ENCODE measurements at places on chromosomes 11 and 22.

- no peak for DNase-seq
These were observed 418.2 kb downstream of the SOX6 start for GRCh38 chr11:15938121-15938611.

- DNase-seq: peak; percentile 84
These were observed 8.7 kb upstream of the HIPK3 start for GRCh38 chr11:33248416-33248971.

GRCh38 chr11:64359712-64360445 lies 917 bp downstream of the RPS6KA4 start:
- peak; percentile 29 for DNase-seq

- DNase-seq: no peak
These were observed 42.7 kb downstream of the LGR4 start for GRCh38 chr11:27429761-27430393.

- peak; percentile 33 for DNase-seq
These were observed 107.4 kb downstream of the ZBTB16 start for GRCh38 chr11:114166897-114167323.

DNA sequence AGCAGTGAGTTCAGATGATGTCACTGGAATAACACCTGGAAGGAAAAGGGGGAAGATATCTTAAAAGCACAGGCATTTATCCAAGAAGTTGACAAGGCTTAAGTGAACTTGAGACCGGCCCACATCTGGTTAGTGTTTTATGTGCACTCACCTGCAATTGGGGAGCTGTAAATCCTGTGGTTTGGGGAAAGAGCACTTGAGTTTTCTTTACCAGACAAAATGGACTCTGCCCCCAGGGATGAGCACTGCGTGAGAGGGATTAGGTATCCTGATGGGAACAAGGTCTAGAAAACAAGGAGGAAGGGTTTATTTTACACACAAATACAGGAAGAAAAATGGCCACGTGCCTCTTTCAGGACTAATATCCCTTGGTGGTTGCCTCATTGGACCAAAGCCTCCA lies 15.2 kb downstream of the E2F8 start:
- no peak for DNase-seq

- DNase-seq: no peak
These were observed 44.0 kb downstream of the FDX1 start for GRCh38 chr11:110473706-110474105.

DNA sequence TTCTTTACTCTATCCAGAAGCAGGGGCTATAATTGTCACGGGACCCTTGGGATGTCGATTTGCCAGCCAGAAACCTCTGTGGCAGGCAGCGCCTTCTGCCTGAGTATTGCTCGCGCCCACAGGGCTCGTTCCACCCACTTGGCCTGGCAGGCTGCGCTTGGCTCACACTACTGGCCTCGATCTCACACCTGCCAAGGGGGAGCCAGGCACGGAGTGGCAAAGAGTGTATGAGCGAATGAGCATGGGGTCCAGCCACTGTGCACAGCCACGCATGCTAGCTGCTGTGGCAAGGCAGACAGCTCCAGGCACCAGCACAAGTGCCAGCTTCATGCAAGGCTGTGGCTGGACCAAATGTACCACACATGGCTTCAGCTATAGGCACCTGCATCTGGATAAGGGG lies 599.8 kb downstream of the DLG2 start:
- no peak for DNase-seq

GRCh38 chr11:111372538-111372937 lies 6.5 kb downstream of the POU2AF1 start:
- DNase-seq: no peak

DNA sequence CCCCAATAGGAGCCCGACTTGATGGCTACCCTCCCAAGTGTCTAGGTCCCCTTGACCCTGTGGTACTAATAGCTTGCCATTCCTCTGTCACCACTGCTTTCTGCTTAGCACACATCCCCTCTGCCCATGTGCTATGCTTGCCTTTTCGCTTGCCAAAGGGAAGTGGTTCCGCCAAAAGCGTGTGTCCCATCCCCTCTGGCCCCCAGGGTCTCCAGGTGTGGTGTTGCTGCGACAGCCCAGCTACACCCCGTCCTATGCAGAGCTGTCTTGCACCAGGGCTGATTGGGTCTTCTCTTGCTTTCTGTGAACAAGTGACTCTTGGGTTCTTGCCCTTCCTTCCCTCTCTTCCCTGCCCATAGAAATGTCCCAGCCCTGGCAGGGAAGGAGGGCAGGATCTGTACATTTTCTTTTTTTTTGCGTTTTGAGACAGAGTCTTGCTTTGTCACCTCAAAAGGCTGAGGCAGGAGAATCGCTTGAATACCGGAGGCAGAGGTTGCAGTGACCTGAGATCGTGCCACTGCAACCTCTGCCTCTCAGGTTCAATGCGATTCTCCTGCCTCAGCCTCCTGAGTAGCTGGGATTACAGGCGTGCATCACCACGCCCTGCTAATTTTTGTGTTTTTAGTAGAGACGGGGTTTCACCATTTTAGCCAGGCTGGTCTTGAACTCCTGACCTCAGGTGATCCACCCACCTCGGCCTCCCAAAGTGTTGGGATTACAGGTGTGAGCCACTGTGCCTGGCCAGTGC lies 3.9 kb downstream of the TANGO2 start:
- DNase-seq: no peak

DNA sequence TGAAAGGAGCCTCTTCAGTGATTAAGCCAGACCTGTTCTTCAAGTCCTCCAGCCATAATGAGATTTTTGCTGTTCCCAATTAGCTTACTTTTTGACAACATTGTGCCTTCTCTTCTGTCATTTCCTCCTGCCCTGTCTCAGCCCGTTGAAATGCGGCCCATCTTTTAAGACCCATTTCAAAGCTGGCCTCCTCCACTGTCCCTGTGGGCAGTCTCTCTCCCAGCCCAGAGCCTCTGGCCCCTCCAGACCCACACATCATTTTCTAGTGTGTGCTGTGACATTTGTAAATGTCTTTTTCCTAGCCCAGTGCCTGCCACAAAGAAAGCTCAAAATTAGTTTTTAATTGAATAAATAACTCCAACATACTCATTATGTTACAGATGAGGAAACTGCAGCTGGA lies 70.9 kb downstream of the BUD13 start:
- DNase-seq: no peak

DNA sequence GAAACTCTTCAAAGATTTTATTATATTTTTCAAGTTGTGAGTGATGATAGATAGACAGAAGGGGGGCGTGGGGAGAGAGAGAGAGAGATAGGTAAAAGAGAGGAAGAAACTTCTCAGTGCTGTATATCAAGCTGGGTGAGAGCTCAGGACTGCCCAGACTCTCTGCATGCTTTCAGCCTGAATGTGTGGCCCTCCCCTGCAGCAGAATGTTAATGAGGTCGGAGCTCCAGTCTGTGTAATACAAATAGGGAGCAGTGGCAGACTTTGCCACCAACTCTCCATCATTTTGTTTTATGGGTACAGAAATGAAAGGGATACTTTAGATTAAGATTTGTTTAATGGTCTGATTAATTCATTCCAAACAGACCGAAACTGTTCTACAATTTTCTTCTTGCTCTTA lies 752.8 kb downstream of the OPCML start:
- DNase-seq: no peak

DNA sequence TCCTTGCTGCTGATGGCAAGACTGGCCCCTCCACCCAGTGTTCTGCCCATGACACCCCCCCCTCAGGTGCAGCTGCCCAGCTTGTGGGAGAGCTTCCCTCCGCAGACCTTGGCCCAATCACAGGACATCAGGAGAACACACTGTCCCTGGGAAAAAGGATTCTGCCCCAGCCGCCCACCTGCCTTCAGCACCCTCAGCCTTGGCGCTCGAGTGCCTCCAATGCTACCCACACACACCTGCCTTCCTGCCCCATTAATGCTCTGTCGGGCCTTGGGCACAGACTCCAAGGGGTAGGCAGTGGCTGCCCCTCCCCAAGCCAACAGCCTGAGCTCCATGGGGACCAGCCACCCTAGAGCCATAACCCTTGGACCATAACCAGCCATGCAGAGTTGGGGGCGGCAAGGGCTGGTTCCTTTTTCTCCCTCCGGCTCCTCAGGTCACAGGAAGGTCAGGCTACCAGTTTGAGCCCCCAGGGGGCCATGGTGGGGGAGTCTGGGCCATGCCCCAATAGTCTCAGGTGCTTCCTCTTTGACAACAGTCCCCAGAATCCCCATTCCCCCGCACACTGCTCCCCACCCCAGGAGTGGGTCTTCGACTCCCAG lies 1.3 kb upstream of the ZNF70 start:
- DNase-seq: no peak

DNA sequence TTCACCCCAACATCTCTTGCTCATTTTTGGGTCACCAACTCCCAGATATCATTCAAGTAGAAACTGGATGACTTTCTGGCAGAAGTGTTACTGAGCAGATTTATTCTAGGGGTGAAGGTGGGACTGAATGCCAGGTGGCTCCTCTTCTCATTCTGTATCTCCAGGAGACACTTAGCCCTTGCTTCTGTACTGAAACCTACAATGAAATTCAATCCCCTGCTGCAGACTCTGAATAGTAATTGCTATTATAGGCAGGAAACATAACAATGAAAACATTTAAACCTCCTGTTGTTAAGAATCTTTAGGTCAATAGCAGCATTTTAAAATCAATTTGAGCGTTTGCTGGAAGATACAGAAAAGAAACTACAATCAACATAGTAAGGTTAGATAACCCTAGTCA lies 879.4 kb upstream of the TENM4 start:
- DNase-seq: no peak

DNA sequence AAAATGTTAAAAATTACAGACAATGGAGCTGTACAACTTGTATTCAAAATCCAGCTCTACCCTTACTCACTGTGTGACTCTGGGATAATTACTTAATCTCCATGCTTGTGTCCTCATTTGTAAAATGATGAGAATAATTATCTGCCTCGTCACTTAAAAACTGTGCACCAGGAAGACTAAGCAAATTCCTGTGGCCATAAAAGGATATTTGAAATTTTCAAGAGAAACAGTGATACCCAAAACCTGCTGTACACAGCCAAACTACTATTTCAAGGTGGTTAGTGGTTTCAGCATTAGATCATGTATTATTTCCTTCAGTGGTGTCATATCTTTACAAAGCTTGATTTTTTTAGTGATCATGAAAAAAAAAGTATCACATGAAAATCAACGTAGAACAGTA lies 136.9 kb downstream of the METTL15 start:
- DNase-seq: no peak

DNA sequence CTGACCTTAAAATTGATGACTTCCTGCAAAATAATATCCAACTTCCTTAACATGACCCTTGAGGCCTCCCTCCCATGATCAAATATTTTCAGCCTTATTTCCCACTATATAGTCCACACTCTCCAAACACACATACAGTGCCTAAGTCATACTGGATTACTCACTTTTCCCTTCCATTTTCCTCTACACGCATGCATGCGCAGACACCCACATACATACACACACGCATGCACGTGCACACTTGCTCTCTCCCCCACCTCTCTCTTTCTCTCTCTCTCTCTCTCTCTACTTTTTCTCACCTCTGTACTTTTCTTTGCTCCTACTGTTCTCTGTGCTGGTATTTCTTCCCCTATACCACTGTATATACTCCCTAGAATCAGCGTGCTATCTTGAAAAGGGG lies 28.1 kb downstream of the DLG2 start:
- DNase-seq: no peak

DNA sequence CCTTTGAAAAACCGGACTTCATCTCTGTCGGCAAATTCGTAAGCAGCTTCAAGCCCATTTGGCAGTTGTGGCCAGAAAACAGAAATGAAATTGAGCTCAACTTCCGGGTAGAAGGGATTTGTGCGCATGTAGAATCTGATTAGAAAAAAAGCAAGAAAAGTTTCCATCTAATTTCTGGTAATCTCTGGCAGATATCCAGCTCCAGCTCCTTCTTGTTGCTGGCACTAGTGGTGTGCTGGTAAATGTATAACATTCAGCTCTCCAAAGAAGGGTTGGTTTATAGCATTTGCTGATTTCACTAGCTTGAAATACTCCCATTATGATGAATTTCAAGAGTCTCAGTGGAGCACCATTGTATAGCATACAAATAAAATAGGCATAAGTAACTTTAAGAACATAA lies 5.4 kb downstream of the MMP1 start:
- no peak for DNase-seq

- DNase-seq: peak; percentile 17
These were observed 48.4 kb upstream of the SCUBE2 start for GRCh38 chr11:9139628-9140357.

- no peak for DNase-seq
These were observed 298.0 kb downstream of the TTC28 start for GRCh38 chr22:28381429-28382167.

GRCh38 chr11:76778874-76779273 lies 4.3 kb upstream of the TSKU start:
- no peak for DNase-seq

DNA sequence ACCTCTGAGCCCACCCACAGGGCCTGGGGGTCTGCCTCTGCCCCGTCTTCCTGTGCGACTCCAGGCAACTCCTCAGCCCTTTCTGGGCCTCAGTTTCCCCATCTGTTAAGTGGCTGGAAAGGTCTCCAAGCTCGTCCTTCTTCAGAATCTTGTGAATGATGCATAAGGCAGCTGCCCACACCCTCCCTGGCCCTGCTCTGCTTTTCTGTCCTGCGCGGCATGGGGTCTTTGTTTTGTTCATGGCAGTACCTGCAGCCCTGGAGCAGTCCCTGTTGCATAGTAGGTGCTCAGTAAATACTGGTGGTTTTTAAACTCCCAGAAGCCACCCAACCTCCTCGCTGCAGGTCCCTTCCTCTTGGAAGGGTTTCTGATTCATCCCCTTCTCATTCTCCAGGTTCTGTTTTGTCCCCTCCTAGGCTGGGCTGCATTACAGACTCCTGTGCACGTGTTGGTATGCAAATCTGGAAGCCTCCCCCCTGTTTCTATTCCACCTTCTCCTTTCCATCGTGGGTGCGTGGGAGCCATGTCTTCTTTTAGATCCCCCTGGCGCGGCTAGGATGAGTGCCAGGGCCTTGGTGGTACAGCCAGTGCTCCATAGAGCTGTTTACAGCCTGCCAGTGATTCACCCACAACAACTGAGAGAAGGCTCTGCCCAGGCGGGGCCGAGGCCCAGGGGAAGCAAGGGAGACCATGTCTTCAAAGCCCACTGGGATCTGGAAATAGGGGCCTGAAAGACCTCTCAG lies 19.3 kb upstream of the SYT7 start:
- no peak for DNase-seq

- no peak for DNase-seq
These were observed 30.3 kb downstream of the ATM start for GRCh38 chr11:108253176-108253575.

DNA sequence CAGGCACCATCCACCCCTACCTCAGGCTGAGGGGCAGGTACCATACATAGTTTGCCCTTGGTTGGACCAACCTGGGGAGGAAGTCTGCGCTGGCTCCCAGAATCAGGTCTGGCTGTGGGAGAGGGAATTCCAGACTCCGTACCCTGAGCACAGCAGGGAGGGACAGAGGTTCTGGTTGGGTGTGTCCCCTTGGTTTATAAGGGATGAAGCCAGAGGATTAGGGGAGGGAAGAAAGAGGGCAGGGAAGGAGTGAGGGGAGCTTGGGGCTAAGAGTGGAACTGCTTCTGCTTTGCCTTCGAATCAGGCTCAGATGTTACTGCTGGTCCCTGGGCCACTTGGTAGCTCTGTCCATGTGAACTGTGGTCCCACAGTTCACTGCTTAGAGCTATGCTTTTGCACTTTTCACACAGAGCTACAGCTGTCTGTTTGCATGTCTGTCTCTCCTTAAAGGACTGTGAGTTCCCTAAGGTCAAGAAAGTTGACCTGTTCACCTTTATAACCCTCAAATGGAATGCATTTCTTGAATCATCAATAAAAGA lies 9.2 kb downstream of the MMP20 start:
- DNase-seq: no peak

- no peak for DNase-seq
These were observed 5.1 kb upstream of the FAT3 start for GRCh38 chr11:92219476-92219875.

Data from suppressor macrophage treated with lipopolysaccharide for 1 hour (primary cell).